Stimulated activated CD8-positive, alpha-beta memory T cell treated with anti-CD3 and anti-CD28 coated beads, Interleukin-4, amount 100 ng/mL, for 24 hours (primary cell): ENCODE measurements at places on chromosomes 2 and 18.

DNA sequence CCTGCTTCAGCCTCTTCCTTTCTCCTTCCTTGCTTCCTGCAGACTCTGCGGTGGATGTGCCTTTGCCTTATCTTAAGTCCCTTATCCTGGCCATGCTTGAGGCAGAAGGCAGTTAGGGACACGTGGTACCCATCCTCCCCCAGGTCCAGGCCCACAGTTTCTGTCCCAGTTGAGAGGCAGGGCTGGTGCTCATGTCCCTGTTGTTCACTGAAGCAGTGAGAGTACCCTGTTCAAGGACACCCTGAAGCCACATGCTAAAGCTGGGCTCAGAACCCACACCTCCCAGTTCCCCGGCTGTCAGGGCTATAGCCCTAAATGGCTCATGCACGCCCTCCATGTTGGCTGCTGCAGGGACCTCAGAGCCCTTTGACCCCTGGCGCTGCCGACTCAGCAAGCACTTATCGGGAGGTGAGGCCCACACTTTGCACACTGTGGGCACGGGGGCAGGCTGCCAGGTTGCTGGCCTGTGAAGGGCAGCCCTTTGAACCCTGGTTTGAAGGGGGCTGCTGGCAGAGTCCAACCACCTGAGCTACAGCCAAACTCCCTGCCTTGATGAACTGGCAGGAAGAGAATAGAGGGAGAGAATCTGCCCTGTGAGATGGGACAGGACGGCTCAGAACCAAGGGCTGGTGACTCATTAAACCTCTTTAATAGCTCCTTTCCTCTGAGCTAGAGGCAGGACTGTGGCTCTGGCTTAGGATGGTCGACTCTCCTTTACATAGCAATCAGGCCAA, 6.3 kb downstream of the KHK start:
- no peak for DNase-seq

DNA sequence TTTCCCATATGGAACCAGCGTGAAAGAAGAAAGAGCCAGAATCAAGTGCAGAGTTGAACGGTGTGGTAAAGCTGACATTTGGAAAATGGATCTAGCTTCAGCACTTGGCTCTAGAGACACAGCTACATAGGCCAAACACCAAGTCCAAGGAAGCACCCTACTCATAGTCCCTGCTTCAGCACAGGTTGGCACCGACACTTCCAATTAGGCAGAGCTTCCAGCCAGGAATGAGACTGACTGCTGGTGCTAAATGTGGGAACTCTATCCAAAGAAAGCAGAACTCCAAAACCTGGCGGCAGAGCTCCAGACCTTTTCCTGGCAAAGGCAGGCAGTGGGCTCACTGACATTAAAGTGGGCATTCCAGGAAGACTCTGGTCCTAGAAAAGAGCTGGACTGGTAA, 125.4 kb upstream of the CTNNA2 start:
- DNase-seq: no peak

DNA sequence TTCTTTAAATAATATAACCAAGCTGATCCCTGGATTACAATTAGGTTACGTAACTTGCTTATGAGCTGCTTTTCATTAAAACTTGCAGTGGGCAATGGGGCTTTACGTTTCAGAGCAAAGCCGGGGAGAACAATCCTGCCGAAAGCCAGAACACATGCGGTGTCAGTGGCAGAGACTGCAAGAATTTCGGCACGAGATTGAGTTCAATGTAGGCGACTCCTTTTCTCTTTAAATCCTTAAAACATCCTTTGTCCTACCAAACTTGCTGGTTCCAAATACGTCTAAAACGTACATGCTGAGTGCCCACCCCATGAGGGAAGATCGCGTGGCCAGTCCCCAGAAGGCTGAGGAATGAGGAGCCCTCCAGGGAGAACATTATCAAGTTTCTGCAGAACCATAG, 36.8 kb upstream of the NCOA1 start:
- DNase-seq: no peak

DNA sequence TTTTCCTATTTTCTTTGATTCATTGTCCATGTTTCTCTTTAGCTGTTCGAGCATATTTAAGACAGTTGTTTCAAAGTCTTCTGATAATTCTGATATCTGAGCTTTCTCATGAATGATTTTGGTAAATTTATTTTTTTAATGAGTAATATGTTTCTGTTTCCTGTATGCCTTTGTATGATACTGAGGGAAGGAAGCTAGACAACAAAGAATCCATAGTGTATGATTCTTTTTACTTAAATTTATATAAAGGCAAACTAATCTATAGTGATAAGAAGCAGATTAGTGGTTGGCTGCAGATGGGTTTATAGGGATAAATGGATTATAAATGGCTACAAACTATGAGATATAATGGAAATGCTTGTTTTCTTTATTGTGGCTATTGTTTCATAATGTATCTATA, 352.7 kb upstream of the CDH2 start:
- DNase-seq: no peak

DNA sequence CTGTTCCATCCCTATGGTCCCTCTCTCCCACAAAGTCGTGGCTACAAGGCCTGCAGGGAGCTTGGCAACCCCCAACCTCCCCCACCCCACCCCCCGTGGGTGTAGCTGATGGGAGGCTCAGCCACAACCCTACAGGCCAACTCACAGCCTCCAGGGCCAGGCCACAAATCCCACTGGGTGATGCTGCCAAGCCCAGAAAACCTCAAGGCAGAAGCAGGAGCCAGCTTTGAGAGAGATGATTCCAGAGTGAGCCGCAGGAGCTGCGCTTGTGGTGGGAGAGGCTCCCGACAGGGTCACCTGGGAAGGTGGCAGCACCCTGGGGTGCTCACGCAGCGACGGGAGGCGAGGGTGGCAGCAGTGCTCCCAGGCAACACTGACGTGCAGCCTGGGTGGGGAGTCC, 44.8 kb downstream of the ADCY3 start:
- no peak for DNase-seq

- no peak for DNase-seq
Measured at GRCh38 chr2:160557903-160558302, 64.3 kb upstream of the RBMS1 start.

DNA sequence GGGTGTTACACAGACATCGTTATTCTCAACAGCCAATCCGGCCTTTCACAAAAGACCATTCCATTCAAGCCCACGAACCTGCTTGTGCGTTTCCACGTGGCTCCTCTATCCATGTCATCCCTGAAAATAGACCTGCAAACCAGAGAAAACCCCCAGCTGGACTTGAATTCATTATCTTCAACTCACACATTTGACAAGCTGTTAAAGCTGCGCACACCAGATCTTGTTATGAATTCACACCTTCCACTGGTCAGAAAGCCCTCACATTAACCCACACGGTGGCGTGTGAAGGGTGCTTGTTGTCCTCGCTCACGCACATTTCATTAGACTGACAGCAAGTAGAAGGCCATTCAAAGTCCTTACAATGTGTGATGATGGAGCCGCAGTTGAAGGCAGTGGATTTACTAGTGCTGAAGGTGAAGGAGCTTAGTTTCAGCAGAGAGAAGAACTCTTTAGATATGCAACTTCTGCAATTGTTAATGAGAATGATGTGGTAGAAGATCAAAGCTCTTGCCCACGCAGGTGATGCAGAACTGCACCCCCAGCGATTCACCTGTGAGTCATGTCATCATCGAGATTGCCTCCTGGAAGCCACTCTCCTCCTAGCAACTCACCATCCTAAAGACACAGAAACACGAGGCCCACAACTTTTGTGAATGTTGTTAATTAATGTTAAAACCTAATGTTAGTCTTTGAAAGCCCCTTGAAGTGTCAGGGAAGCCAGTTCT, 224.8 kb upstream of the SOX11 start:
- no peak for DNase-seq

- DNase-seq: no peak
Measured at GRCh38 chr2:172931256-172931894, 144.3 kb upstream of the MAP3K20 start.

- no peak for DNase-seq
Measured at GRCh38 chr2:181140414-181140813, 160.0 kb downstream of the UBE2E3 start.

- DNase-seq: no peak
Measured at GRCh38 chr2:177056481-177056929, 156.1 kb upstream of the HNRNPA3 start.

- no peak for DNase-seq
Measured at GRCh38 chr2:108604196-108604595, 69.9 kb downstream of the LIMS1 start.

DNA sequence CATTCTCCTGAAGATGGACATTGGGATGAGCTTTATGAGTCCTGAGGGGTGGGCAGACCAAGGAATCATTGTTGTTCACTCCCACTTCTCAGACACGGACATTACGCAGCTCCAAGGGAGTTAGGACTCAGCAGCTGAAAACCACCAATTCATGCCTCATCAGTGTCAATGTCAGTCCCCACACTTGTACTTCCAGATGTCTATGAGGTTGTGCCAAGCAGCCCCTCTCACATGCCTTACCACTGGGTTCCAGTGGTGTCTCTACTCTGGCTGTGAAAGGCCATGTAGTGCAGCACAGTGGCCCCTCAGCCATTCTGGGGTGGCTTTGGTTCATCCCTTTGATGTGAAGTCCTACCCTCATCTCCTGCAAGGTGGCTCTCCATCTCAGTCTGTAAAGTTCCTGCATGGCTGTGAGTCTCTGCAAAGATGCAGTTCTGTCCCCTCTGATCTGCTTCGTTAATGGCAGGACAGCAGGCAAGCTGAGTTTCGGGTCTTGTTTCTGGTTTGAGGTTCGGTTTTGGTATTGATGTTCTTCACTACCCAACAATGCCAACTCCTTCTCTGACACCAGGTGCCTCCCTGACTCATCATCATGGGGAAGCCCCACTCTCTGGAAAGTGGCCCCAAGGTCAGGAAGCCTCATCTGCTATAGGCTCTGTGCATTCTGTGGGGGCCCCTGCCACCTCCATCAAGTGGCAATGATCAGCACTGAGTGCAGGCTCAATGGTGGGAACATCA, 14.0 kb upstream of the COL6A3 start:
- DNase-seq: peak; percentile 65

- DNase-seq: no peak
Measured at GRCh38 chr2:235836491-235836911, 331.7 kb downstream of the GBX2 start.

DNA sequence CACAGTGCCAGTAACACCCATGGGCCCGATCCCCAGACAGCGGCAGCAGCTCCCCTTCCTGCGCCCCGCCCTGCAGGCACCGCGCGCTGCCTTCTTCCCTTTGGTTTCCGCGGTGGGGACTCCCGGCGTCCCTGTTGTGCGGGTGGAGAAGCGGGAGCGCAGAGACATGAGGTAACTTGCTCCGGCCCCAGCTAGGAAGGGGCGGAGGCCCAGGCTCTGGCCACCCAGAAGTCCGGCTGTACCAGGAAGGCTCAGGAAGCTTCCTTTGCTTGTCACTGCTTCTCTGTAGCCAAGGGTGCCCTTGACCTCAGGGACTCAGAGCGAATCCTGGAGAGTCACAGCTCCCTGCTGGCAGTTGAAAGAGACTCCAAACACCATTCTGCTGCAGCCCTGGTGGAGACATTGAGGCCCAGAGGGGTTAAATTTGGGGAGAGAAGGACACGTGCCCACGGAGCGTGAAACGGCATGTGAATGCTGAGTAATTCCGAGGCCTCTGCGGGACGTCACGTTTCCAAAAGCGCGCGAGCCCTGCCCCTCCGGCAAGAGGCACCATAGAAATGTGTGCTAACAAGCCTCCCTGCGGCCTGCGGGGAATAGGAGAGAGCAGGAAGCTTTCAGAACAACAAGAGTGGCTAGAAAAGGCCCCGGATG, 6.7 kb upstream of the ADCY3 start:
- DNase-seq: peak; percentile 30

GRCh38 chr2:28298406-28298805, 94.3 kb upstream of the FOSL2 start:
- no peak for DNase-seq

DNA sequence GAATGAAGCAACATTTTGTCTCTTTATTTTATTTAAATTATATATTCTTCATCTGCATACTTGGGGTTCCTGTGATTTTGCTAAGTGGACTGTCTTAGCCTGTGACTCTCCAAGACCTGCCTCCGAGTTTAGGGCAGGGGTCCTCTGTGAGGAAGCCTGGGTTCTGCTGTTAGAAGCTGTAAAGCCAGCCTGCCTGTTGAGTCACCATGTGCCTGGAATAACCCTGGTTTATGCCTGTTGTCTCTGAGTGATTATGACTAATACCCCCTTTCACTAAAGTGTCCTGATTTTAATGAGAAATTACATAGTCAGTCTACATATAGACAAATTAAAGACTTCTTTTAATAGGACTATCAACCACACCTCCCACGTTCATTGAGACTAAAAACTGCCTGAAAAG, 369.1 kb downstream of the ZNF521 start:
- no peak for DNase-seq

DNA sequence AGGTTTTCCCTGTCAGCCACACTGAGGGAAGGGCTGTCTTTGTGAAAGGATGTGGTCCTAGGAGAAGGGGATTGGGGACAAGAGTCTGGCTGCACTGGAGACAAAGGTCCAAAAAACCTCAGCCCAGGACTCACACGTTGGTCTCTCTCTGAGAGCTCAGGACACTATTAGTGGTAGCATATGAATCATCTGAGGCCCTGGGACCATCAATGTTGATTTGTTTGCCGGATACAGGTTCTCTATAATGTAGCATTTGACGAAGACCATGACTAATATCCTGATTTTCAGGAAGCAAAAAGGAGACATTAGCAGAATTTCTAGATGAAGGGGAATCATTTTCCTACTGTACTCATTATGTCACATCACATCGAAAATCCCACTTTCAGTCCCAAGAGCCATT, 22.2 kb upstream of the DNAH6 start:
- no peak for DNase-seq

DNA sequence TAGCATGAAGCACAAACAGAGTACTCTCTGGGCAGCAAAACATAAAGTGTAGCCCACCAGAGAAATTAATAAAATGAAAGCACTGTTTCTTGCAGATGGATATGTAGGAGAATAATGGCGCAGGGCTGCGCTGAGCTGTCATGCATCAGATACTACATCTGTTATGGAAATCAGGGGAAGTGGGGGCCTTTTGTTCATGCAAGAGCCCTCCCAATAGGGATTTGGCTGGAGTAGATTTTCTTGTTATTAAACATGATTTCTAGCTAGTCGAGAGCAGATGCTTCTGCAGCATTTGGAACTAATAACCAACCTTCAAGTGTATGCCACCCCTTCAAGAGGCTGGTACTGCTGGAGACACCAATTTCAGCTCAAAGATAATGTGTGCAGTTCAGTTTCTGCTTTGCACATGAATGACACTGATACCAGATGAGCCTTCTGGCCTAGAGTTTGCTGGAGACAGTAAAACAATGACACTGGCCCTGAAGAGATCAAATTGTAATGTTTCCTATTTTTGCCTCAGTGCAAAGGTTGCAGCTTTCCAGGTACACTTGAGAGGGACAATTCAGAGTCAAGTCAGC, 58.0 kb downstream of the RND3 start:
- DNase-seq: no peak

DNA sequence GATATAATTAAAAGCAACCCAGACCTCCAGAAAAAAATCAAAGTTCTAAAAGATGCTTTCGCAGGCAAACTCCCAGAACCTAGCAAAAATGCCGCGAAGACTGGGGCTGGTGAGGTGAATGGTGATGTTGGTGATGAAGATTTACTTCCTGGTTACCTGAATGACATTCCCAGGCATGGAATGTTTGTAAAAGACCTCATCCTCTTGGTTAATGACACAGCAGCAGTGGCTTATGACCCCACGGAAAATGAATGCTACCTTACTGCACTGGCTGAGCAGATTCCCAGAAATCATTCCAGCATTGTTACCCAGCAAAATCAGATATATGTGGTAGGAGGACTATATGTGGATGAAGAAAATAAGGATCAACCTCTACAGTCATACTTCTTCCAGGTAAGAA, 994 bp downstream of the KLHL41 start:
- DNase-seq: no peak
